A172 (cell line): ENCODE measurements at places on chromosomes 2 and 18. TPM values are rescaled to one million over a fixed set of nuclear protein-coding genes. Genes with fewer than 3 reads are reported as not detected.
A peak's percentile ranks its signal among the peaks of the same experiment; 100 is the strongest.

GRCh38 chr2:231104115-231104713, 20.6 kb downstream of the HTR2B start:
- DNase-seq = peak; percentile 55

GRCh38 chr2:211930331-211930730, 608.3 kb downstream of the ERBB4 start:
- DNase-seq = no peak

- DNase-seq = no peak
Measured at GRCh38 chr2:237667893-237668292, 40.5 kb downstream of the LRRFIP1 start.

GRCh38 chr2:218721934-218722333, 11.3 kb downstream of the TTLL4 start:
- DNase-seq = no peak

DNA sequence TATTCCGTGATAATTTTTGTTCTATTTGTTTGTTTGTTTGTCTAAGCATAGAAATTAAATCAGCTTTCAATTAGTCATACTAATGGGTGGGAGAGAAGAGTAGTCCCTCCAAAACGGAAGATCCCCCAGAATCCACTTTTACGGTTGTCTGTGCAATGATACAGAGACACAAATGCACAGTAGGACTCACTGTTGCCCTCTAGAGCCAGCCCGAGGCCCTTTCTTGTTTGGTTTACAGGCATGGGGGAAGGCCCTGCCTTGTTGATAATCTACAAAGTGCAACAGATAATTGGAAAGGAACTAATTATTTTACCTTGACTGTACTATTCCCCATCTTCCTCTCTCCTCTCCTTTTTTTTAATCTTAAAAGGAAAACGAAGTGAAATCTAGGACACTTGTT, 121.1 kb downstream of the ACOXL start:
- peak; percentile 20 for DNase-seq

DNA sequence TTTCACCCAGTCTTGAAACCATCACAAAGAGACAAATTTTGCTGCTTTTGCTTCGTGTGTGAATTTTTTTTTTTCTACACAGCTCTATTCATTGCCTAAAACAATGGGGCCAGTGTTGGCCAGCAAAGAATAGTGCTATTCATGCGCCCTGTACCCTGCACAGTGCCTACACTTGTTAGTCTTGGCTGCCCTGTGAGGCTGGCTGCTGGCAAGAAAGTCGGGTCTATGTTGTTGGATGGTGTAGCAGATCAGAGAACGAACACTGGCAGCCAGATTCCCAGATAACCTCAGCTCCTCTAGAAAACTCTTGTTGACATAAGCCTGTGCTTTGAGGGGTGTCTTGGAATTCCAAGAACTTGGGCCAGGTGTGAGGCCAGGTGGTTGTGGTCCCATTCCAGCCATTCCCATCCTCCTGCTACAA, 455.7 kb upstream of the TCF4 start:
- DNase-seq = no peak

Gene TAF4B
- 1.3 and 2.7 TPM in 2 replicates for total RNA-seq

DNA sequence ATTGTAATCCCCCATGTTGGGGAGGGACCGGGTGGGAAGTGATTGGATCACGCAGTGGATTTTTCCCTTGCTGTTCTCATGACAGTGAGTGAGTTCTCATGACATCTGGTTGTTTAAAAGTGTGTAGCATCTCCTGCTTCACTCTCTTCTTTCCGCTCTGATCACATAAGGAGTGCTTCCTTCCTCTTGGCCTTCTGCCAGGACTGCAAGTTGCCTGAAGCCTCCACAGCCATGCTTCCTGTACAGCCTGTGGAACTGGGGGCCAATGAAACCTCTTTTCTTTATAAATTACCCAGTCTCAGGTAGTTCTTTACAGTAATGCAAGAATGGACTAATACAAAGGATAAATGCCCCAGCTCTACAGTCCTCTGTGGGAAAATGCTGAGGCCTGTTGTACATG, 437.5 kb upstream of the NXPH2 start:
- DNase-seq = no peak

- no peak for DNase-seq
Measured at GRCh38 chr2:114496959-114497358, 54.5 kb downstream of the DPP10 start.

GRCh38 chr2:233436691-233437438, 82.6 kb downstream of the DGKD start:
- no peak for DNase-seq

- no peak for DNase-seq
Measured at GRCh38 chr2:41737888-41738287, 309.9 kb upstream of the PKDCC start.
